CD8-positive, alpha-beta memory T cell (primary cell): ENCODE measurements at places on chromosomes 1 and 21. TPM values are rescaled to one million over a fixed set of nuclear protein-coding genes. Genes with fewer than 3 reads are reported as not detected.

EFNA3 gene
- total RNA-seq = 0.94 TPM

KLHDC9 gene
- total RNA-seq = 0.42 TPM

DNA sequence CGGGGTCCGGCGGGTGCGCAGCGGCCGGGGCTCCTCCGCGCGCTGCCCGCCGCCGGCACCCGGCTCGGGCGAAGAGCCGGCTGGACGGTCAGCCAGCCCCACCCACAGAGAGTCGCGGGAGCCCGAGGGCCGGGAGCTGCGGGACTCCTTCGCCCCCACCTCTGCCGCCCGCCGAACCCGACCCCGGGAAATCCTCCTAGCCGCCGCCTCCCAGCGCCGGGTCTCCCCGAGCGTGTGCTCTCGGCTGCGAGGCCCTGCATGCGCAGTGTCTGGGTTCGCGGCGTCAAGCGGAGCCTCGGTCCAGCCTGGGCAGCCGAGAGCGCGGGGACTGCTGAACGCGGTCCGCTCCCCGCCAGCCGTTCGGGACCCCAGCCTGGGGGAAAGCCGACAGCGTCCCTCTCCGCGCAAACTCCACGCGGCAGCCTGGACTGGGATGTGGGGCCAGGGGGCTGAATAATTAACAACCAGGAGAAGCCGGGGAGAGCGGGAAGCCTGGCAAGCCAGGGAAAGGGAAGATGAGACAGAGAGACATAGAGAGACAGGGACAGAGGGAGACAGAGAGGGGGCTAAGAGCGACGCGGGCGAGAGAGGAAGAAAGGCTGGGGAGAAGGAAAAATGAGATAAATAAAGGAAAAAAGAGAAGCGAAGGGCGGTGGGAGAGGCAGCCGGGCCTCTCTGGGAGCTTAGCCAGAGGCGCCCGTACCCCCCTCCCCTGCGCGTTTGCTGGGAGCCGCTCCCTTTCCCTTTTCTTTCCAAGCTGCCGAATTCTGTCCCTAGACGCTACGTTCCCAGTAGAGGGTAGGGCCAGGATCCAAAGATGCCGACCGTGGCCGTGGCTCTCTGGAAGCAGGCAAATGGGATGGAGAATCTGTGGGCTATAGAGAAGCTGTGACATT, 64.2 kb downstream of the MEF2D start:
- no peaks in the 10 kb centered on the region for H3K36me3 ChIP-seq
- peaks cover 82% of the 10 kb centered on the region for H3K27me3 ChIP-seq
- no peak for DNase-seq
- no peak overlapping the region for H3K27ac ChIP-seq
- no peak overlapping the region for H3K4me3 ChIP-seq
- peaks cover 27% of the 10 kb centered on the region for H3K4me1 ChIP-seq

DNA sequence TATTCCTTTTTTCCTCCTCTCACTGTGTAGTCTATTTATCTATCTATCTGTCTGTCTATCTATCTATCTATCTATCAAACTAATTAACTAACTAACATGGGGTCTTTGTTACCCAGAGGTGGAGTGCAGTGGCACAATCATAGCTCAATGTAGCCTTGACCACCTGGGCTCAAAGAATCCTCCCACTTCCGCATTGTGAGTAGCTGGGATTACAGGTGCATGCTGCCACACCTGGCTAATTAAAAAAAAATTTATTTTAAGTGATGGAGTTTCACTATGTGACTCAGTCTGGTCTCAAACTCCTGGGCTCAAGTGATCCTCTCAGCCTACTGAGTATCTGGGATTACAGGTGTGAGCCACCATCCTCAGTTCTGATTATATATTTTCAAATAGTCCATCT, 71.4 kb downstream of the CCDC18 start:
- no peak overlapping the region for H3K27ac ChIP-seq
- no peaks in the 10 kb centered on the region for H3K27me3 ChIP-seq
- no peak for DNase-seq
- peaks cover 5% of the 10 kb centered on the region for H3K36me3 ChIP-seq
- no peak overlapping the region for H3K4me3 ChIP-seq

DNA sequence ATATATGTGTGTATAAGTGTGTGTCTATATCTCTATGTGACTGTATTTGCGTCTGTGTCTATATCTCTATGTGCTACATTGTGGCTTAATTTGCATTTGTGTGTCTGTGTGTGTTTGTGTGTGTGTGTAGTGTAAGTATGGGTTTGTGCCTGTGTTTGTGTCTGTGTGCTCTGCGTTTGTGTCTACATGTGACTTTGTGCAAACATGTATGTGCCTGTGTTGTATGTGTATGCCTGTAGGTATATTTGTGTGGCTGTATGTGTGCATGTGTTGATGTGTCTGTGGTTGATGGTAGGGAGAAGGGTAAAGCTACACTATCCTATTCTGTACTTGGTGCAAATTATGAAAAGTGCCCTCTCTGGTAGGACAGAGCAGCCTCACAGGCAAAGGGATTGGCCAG, 7.3 kb upstream of the FGGY start:
- H3K27me3 ChIP-seq = no peaks in the 10 kb centered on the region
- no peak overlapping the region for H3K4me3 ChIP-seq
- H3K36me3 ChIP-seq = no peaks in the 10 kb centered on the region
- no peak overlapping the region for H3K27ac ChIP-seq
- peaks cover 15% of the 10 kb centered on the region for H3K4me1 ChIP-seq

- H3K4me1 ChIP-seq = peaks cover 11% of the 10 kb centered on the region
- H3K27me3 ChIP-seq = peaks cover 32% of the 10 kb centered on the region
- no peak overlapping the region for H3K27ac ChIP-seq
Measured at GRCh38 chr1:183022202-183023145, 746 bp upstream of the LAMC1 start.

DNA sequence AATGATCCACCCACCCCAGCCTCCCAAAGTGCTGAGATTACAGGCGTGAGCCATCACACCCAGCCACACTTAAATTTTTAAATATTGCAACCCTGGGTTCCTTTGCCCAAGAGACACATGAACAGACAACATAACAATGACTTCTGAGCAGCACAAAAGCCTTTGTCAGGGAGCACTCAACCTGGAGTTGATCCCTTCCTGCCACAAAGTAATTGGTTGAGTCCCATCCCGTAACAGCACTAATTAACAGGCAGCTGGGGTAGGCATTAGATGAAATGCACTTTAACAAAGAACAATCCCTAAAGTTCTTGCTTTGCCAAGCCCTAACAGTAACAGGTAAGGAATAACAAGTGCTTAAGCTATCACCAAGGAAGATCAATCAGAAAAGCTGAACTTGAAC, 5.9 kb upstream of the BCAR3 start:
- H3K27ac ChIP-seq = no peak overlapping the region
- no peak for DNase-seq
- no peaks in the 10 kb centered on the region for H3K4me1 ChIP-seq
- H3K27me3 ChIP-seq = no peaks in the 10 kb centered on the region

GRCh38 chr1:231216498-231216897, 24.5 kb upstream of the GNPAT start:
- no peak overlapping the region for H3K4me3 ChIP-seq
- no peaks in the 10 kb centered on the region for H3K27me3 ChIP-seq
- H3K36me3 ChIP-seq = no peaks in the 10 kb centered on the region
- H3K4me1 ChIP-seq = peaks cover 3% of the 10 kb centered on the region
- no peak overlapping the region for H3K27ac ChIP-seq

- no peaks in the 10 kb centered on the region for H3K27me3 ChIP-seq
- no peak for DNase-seq
- peak overlapping the region; percentile 78 for H3K4me3 ChIP-seq
Measured at GRCh38 chr1:165696625-165697100, 1.7 kb downstream of the ALDH9A1 start.

DNA sequence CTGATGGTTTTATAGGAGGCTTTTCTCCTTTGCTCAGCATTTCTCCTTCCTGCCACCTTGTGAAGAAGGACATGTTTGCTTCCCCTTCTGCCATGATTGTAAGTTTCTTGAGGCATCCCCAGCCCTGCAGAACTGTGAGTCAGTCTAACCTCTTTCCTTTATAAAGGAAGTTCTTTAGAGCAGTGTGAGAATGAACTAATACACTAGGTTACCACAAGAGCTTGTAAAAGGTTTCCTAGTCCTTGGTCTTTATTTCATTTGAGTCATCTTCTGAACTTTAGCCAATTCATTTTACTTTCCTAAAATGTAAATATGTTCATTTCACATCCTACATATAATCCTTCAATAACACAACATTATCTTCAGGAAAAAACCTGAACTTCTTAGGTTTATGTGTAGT, 365.3 kb downstream of the HHIPL2 start:
- no peaks in the 10 kb centered on the region for H3K4me1 ChIP-seq
- no peak overlapping the region for H3K4me3 ChIP-seq
- H3K27ac ChIP-seq = no peak overlapping the region
- H3K36me3 ChIP-seq = no peaks in the 10 kb centered on the region
